Fibroblast of pulmonary artery (primary cell): ENCODE measurements at places on chromosomes 4 and X.
A peak's percentile ranks its signal among the peaks of the same experiment; 100 is the strongest.

DNA sequence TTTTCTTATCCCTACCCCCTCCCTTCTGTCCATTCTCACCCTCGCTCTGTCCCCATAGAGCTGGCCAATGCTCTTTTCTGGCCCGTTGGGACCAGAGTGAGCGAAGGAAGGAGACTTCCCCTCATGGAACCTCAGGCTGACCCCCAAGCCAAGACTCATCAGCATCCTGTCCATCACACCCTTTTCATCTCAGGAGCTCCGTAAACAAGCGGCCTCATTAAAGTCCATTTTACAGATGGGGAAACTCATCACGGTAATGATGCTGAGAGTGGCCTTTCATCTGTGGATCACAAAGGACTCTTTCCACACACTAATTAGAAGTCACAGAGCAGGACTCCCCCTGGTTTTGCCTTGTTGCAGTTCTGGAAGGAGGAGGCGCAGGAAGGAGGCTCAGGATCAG is 67.4 kb upstream of the SLC34A2 start:
- DNase-seq, result no peak

GRCh38 chrX:11641349-11642065 is 24.2 kb downstream of the ARHGAP6 start:
- DNase-seq, result peak; percentile 14

DNA sequence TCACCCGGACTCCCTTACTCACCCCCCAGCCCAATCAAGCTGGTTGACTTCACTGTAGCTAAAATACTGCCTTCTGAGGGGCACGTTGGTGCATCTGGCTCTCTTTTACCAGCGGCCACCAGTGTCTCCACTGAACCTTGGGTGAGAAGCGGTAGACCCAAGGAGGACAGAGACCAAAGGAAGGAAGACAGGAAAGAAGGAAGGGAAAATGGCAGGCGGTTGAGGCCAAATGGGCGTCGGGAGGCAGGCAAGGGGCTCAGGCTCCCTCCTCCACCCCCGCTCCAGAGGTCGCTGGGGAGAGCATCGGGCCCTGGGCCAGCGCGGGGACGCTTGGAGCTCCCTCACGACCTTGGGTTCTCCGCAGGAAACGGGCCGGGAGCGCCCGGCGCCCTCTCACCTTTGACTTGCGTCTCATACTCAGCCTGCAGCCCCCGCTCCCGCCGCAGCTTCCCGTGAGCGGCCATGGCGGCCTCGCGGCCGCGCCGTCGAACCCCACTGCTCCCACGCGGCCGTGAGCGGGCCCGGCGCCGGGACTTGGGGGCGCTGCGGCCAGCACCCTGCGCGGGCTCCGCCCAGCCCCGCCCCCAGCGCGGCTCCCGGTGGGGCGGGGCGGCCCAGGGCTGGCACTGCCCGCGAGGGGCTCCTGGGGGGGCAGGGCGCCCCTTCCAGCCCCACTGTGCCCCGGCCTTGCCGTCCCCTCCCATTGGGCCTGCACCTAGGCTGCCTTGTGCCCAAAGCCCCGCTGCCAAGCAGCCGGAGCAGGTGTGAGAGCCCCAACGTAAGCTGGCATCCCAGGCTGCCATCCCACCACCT is at the start of gene ARHGAP4:
Gene ARHGAP4, minus strand, starts transcription at position 526 of the 813 bp plus-strand sequence. Its CDS starts 62 bp downstream, at position 464.
- DNase-seq, result no peak

GRCh38 chr4:148017801-148018200 is 285.9 kb downstream of the ARHGAP10 start:
- peak; percentile 74 for DNase-seq

DNA sequence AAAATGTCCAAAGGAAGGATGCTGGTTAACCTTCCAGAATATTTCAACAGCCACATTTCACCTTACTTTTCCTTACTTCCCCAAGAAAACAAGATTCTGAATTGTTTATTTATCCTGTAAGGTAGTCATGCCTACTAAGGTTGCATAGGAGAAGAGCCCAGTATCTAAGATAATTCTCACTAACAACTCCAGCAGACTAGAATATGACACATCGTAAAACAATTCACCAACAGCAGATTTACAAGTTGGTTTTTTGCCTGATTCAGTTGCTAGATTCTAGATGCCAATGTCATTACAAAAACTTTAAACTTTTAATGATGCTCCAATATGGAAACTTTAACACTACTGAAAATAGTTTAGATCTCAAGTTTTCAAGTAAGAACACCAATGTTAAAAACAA is 176.4 kb downstream of the IL13RA2 start:
- DNase-seq, result no peak

DNA sequence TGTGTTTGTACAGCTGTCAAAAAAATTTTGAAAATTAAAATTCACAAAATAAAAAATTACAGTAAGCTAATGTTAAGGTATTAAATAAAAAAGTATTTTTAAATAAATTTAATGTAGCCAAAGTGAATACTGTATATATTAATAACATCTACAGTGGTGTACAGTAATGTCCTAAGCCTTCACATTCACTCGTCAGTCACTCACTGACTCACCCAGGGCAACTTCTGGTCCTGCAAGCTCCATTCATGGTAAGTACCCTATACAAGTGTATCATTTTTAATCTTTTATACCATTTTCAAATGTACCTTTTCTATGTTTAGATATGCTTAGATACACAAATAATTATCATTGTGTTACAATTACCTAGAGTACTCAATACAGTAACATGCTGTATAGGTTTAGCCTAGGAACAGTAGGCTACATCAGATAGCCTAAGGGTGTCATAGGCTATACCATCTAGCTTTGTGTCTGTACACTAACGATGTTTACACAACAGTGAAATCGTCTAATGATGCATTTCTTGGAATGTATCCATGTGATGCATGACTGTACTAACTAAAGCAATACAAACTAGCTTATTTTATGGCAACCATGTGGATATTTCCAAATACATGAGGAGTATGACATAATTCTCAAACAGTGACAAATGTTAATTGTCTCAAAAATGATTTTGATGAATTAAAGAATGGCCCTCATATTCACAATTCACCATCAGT is 13.7 kb downstream of the DDX60 start:
- DNase-seq, result peak; percentile 40

DNA sequence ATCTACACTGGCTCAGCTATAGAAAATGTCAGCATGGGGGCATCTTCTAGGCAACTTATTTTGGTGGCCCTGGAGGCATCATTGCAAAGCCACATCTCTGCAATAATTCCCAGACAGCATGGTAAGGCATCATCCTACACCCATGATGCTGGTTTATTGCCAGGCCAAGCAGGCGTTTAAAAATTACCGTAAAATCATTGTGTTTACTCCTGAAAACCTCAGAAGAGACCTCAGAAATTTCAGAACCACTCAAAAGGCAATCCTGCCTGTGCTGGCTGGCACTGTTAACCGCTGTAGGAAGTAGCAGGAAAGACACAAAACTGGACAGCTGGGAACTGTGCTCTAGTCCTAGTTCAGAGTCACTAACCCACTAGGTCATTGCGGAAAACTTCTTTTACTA is 63.2 kb downstream of the MID1 start:
- no peak for DNase-seq

GRCh38 chr4:184506527-184507121 is 32.3 kb upstream of the IRF2 start:
- no peak for DNase-seq

GRCh38 chrX:147739196-147739595 is 172.5 kb upstream of the FMR1 start:
- DNase-seq, result no peak

DNA sequence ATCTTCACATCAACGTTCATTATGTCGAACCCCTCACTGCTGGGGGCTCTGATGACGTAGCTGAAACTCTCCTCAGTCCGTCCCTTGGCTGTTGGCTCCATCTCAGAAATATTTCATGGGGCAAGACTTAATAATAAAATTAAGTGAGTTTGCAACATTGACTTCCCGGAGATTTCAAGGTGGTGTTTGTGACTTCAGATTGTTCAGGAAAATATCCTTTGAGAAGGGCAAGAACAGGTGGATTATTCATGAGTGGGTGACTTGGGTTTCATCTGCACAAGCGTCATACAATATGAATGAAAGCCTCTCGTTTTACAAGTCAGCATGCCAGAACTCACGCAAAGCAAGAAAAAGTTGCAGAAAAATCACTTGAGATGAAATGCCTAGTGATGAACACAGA is at the start of gene C4orf50:
Gene C4orf50, minus strand, starts transcription at position 101 of the 400 bp plus-strand sequence.
- DNase-seq, result no peak

- no peak for DNase-seq
Measured at GRCh38 chr4:153426207-153426885, 39.8 kb upstream of the TMEM131L start.

- DNase-seq, result no peak
Measured at GRCh38 chrX:152638443-152638904, 779 bp downstream of the GABRQ start.

DNA sequence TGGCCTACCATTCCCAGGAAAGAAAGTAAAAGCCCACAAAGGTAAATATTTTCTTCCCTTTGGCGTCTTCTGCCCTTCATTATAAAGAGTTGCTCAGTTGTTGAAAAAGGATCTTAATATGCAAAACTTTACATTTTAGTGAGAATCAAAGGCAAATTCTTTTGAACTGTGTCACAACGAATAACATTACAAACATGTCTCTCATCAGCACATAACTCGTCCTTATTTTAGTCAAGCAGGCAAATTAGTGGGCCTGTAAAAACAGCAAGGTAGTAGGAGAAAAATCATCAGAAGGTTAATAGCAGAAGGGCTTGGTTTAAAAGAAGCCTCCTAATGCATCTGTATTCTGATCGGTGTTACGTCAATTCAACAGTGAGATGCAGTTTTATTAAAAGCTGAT is 647.3 kb upstream of the DIPK2B start:
- no peak for DNase-seq
